ENCODE measurements at places on chromosomes 7 and 10.

- DNase-seq = no peak
Observed at GRCh38 chr10:33833566-33833965, 499.1 kb upstream of the NRP1 start.

- DNase-seq = peak; percentile 38
Observed at GRCh38 chr7:120272701-120273475, at the start of gene KCND2. Gene KCND2 (plus strand): TSS chr7:120273175.

GRCh38 chr7:7565018-7565680, 1.5 kb upstream of the MIOS start:
- no peak for DNase-seq

DNA sequence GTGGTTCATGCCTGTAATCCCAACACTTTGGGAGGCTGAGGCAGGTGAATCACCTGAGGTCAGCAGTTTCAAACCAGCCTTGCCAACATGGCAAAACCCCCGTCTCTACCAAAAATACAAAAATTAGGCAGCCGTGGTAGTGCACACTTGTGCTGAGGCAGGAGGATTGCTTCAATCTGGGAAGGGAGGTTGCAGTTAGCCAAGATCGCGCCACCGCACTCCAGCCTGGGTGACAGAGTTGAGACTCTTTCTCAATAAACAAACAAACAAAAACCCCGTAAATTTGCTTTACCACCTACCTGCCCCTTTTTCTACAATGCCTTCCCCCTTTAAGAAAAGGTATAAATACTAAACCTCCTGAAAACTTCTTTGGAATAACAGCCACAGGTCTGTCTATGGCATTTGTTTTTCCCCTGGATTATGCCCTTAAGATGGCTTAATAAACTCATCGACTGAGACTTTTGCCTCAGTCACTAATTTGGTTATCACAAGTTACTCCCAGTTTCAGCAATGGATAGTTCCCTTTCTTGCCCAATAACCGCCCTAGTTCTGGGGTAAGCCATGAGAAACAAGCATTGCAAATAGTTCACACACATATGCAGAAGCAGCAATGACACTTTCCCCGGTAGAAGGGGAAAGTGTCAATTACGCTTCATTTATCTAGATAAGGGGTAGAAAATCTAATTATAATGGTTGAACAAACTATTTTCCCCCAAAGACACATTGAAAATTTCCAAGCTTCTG, 52.8 kb upstream of the SVIL start:
- no peak for DNase-seq

- peak; percentile 75 for DNase-seq
Observed at GRCh38 chr7:127885843-127886242, 145.4 kb downstream of the LRRC4 start.

DNA sequence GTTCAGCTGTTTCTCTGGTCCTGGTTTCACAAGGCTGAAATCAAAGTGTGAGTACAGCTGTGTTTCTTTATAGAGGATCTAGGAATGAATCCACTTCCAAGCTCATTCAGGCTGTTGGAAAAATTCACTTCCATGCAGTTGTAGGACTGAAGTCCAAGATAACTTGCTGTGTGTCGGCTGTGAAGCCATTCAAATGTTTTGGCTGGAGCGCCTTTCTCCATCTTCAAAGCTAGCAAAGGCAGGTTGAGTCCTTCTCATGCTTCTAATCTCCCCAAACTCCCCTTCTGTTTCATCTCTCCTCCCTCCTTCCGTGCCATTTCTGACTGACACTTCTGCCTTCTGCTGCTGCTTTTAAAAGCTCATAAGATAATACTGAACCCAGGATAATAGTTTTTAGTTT, 1195.4 kb upstream of the LRRN3 start:
- DNase-seq = peak; percentile 5

- no peak for DNase-seq
Observed at GRCh38 chr7:92939666-92940360, 103.4 kb upstream of the CDK6 start.

GRCh38 chr7:126715076-126715475, 537.7 kb downstream of the GRM8 start:
- DNase-seq = no peak

GRCh38 chr7:4861673-4862072, at the start of gene PAPOLB:
Gene PAPOLB (minus strand): TSS chr7:4862030. CDS start chr7:4861810, 220 bp downstream.
- no peak for DNase-seq

- DNase-seq = no peak
Observed at GRCh38 chr10:59143544-59143943, 32.9 kb upstream of the PHYHIPL start.

GRCh38 chr10:34018129-34018528, 683.7 kb upstream of the NRP1 start:
- DNase-seq = no peak

GRCh38 chr10:18658271-18659124, 733 bp upstream of the ARL5B start:
- DNase-seq = no peak

DNA sequence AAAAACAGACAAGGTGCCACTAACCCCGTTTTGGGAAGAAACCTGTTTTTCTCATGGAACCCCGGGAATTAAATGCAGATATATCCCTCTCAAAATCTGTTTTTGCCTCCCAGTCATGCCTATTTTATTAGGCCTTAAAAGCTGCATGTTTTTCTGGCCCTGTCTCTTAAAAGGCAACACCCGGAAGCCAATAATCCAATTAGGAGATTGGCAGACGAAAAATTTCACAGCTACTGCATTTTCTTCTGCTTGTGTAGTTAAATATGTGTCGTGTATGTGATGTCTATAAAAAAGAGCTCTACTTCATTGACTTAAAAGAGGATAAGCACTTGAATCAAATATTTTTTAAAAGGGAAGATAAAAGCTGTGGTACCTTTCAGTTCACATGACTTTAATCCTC, 31.9 kb upstream of the OPTN start:
- DNase-seq = peak; percentile 2

GRCh38 chr10:102492983-102493382, 9.5 kb downstream of the ACTR1A start:
- no peak for DNase-seq

DNA sequence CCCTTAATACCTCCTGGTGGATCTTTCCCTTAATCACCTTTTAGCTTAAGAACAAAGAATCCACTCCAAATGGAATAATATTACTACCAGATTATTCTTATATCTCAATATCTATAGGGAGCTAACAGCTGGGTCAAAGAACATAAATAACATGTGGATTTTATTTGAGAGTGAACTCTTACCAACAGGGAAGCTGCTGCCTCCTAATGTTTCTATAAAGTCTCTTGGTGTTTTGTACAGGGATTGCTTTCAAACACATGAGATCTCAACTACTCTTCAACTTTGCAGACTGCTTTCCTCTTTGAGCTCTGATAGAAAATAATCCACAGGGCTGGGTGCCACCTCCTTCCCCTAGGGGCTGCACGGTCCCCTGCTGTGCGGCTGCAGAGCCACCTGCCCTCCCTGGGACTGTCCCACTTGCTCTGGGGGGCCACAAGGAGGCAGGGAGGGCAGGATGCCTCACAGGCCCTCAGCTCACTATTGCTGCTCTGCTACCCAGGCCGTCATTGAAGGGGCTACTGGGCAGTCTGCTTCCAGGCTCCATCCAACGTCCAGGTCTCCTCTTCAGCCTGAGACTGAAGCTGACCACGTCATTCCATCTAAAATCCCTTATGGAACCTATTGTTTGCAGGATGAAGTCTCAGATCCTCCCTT, 191.2 kb downstream of the CXCL12 start:
- no peak for DNase-seq

- no peak for DNase-seq
Observed at GRCh38 chr7:156907656-156908055, 14.7 kb upstream of the LMBR1 start.

DNA sequence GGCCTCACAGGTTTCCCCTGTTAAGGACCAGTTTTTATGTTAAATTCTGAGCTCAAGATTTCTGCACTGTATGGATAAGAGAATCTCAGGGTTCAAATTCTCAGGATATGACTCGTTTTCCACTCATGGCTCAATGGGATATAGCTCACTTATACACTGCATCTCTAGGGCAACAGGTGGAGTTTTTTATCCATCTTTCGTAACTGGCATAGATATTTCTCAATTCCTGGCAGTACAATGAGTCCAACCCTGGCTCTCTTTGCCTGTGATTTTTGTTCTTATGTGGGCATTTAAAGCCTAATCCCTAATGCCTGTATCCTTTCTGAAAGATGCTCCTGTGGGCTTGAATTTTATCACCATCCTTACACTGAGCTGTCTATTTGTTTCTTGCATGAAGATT, 7.6 kb downstream of the CCDC172 start:
- DNase-seq = no peak

DNA sequence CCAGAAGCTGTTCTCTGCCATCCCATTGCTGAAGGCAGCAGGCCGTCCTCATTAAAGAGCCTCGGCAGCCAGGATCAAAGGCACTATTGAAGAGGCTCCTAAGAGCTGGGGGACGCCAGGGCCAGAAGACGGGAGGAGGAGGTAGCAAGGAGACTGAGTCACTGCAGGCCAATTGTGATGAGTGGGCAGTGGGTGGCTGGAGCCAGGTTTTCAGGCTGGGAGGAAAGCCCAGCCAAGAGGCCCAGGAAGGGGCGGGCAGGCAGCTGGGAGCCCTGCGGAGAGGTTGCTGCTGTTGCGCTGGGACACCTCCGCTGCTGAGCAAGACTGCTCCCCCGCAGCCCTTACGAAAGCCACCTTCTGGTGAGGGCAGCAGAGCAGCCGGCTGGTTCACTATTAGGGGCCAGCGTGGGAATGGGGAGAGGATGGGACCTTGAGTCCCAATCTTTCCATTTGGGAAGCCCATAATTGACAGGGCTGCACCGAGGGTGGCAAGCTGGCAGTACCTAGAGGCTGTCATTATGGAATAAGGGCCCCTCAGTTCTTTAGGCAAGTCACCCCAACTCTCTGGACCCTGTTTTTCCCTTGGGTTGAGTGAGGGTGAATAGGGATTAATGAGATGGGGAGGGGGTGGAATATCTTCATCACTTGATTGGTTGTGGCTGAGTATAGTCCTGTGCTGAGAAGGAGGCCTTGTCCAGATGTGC, 48.4 kb downstream of the UNC5B start:
- peak; percentile 59 for DNase-seq

DNA sequence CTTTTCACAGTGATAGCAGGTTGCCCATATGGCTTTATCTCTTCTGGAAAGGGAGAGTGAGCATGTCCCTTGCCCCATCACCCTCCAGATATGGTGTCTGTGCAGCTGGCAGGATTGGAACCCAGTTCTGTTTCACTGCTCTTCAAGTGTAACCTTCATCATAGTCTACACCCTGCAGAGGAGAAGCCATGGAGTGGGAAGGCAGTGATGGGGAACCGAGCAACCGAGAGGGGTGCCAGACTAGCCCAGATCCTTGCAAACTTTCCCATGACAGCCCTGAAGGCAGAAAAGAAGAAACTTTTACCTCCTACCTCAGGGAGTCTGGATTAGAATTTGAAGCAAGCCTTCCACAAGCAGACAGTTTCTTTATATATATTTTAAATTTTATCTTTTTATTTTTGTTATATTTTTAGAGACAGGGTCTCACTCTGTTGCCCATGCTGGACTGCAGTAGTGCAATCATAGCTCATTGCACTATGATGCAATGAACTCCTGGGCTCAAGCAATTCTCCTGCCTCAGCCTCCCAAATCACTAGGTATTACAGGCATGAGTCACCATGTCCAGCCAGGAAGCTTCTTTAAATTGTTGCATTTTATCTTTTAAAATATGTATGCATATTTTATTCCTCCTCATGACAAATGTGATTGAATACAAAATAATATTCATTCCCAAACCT, 133.3 kb downstream of the KCNMA1 start:
- DNase-seq = no peak
